ENCODE measurements at places on chromosomes 3 and 15.

- H3K36me3 ChIP-seq, result peaks cover 2% of the 10 kb centered on the region
- DNase-seq, result no peak
- no peak overlapping the region for H3K4me3 ChIP-seq
- no peak overlapping the region for H3K27ac ChIP-seq
Observed at GRCh38 chr3:104323226-104323625, 1043.5 kb upstream of the ALCAM start.

DNA sequence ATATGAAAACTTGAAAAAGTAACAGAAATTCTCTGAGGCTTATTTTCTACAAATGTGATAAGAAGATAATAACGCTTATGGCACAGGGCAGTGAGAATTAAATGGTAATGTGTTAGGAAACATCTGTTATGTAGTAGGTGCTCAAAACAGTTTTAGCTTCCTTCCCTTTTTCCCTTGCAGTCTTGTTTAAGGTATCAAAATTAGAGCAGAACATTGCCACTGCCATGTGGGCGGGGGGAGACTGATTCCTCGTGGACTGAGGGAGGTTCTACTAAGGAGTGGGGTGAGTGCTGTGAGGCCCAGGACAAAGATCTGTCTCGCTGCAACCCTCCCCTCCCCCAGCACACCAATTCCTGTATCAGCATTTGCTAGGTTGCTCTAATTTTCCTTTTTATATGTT lies 702.4 kb downstream of the TUSC7 start:
- no peak overlapping the region for H3K4me3 ChIP-seq
- H3K4me1 ChIP-seq, result no peaks in the 10 kb centered on the region
- no peak for DNase-seq

GRCh38 chr3:112302150-112302830 lies 8.3 kb upstream of the SLC9C1 start:
- no peak overlapping the region for H3K27ac ChIP-seq
- peaks cover 14% of the 10 kb centered on the region for H3K4me1 ChIP-seq
- no peaks in the 10 kb centered on the region for H3K27me3 ChIP-seq
- H3K4me3 ChIP-seq, result no peak overlapping the region
- no peak for DNase-seq

DNA sequence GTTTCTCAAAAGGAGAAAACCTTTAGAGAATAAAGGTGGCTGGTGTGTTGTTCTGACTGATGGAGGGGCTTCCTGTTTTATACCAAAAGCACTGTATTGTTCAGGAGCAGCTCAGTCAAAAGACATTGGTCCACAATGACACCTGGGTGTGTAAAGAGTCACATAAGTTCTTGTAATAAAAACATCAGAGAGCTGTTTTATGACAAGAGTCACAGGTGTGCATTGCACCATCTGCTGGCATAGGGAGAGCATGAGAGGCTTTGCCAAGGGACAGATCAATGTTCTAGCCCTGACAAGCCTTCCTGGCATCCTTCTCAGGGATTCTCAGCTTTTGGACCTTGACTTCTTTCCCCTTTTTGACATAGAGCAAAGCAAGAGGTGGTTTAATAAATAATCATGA lies 20.4 kb downstream of the ARPP21 start:
- no peak for DNase-seq
- H3K27ac ChIP-seq, result no peak overlapping the region
- H3K36me3 ChIP-seq, result no peaks in the 10 kb centered on the region
- H3K4me3 ChIP-seq, result no peak overlapping the region

DNA sequence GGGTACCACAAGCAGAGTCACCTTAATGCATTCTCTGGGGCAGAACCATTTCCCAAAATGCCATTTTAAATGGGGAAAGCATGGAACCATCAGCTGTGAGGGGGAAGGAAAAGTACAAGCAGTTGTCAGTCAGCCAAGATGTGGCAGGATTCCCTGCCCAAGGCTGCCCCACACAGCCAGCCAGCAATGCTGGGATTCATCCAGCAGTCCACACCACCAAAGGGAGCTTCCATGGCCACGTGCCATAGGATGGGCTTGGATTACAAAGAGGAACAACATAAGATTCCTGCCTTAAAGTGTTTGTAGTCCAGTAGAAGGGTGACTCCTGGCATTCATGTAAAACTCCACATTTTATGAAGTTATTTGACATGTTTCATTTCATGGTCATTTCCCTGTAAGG lies 233.3 kb downstream of the SHOX2 start:
- no peaks in the 10 kb centered on the region for H3K36me3 ChIP-seq
- DNase-seq, result no peak

GRCh38 chr3:44412365-44412764 lies 65.1 kb downstream of the ZNF445 start:
- no peaks in the 10 kb centered on the region for H3K36me3 ChIP-seq
- no peaks in the 10 kb centered on the region for H3K4me1 ChIP-seq
- no peaks in the 10 kb centered on the region for H3K27me3 ChIP-seq
- DNase-seq, result no peak
- H3K4me3 ChIP-seq, result no peak overlapping the region

- H3K36me3 ChIP-seq, result no peaks in the 10 kb centered on the region
- no peak overlapping the region for H3K4me3 ChIP-seq
- H3K4me1 ChIP-seq, result no peaks in the 10 kb centered on the region
- no peak for DNase-seq
- no peak overlapping the region for H3K27ac ChIP-seq
Observed at GRCh38 chr3:189202583-189202982, 30.8 kb downstream of the TPRG1 start.

GRCh38 chr3:36060950-36061349 lies 319.4 kb upstream of the STAC start:
- no peaks in the 10 kb centered on the region for H3K4me1 ChIP-seq
- no peaks in the 10 kb centered on the region for H3K36me3 ChIP-seq
- no peak overlapping the region for H3K4me3 ChIP-seq
- no peak overlapping the region for H3K27ac ChIP-seq
- DNase-seq, result no peak
- no peaks in the 10 kb centered on the region for H3K27me3 ChIP-seq

DNA sequence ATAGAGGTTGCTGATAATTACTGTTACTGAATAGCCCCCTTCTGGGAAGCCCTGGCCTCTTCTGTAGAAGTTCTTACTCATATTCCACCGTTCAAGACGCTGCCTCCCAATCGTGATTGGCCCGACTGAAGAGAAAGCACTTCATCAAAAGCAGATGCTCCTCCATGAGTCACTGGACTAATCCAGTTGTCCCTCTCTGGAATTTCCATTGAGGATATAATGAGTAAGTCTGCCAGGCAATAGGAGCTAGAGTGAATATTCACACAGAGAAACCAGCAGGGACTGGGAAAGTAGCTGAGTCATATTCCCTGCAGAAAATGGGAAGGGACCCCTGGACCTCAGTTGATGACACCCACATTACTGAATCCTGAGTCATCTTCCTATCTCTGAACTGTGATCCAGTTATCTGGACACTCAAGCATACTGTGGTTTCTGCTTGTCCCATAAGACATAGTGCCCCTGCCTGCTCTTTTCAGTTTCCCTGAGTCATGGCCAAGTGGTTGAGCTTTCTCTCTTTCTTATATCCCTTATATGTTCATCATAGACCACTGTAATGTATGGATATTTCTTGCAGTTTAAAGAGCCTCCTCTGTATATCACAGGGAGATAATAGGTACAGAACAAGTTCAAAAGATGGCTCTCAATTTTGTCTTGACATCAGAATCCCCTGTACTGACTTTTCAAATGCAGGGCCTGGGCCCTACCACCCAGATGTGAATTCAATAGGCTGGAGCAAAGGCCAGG lies 151.2 kb upstream of the CDIN1 start:
- no peaks in the 10 kb centered on the region for H3K27me3 ChIP-seq
- no peak for DNase-seq
- no peak overlapping the region for H3K27ac ChIP-seq
- H3K4me1 ChIP-seq, result no peaks in the 10 kb centered on the region

DNA sequence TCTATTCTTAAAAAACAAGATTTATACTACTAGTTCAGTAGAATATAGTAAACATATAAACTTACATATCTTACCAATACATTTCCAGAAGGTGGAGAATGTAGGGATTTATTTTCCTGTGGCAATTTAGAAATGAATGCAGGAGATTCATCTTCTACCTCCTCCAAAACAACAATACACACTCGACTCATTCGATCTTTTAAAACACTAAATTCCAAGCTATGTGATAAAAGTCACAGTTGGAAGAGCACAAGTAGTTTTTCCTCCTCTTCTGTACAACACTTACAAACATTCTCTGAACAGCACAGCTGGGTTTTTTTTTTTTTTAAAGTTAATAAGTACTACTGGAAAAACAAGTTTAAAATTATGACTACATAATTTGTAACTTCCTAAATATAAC lies 1.4 kb downstream of the ANKRD28 start:
- peak overlapping the region; percentile 63 for H3K27ac ChIP-seq
- no peak for DNase-seq
- H3K4me3 ChIP-seq, result peak overlapping the region; percentile 53
- peaks cover 11% of the 10 kb centered on the region for H3K36me3 ChIP-seq
- H3K4me1 ChIP-seq, result peaks cover 25% of the 10 kb centered on the region

- no peak overlapping the region for H3K27ac ChIP-seq
- no peaks in the 10 kb centered on the region for H3K4me1 ChIP-seq
- no peaks in the 10 kb centered on the region for H3K36me3 ChIP-seq
Observed at GRCh38 chr15:83571820-83572707, 81.9 kb upstream of the ADAMTSL3 start.

DNA sequence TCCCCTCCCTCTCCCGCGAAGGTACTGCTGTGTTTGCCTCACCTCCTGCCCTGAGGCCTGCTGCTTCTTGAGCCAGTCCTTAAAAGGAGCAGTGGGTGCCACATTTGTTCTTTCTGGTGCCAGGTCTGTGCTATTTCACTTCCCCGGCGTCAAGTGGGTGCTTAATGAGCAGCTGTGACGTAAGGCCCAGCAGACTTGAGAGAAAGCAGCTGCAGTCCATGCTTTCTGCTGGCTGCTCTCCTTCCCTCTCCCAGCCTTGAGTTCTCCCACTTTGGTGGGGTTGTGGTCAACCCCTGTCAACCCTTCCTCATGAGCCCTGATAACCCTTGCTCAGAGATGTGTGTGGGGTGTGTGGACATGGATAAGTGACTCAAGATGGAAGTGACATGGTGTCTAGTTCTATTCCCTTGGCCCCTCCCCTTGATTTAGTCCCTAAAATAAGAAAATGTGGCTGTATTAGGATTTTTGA lies 6.9 kb downstream of the INAFM2 start:
- DNase-seq, result no peak
- no peak overlapping the region for H3K27ac ChIP-seq
- no peaks in the 10 kb centered on the region for H3K27me3 ChIP-seq
- H3K36me3 ChIP-seq, result peaks cover 10% of the 10 kb centered on the region

- no peak overlapping the region for H3K4me3 ChIP-seq
- no peaks in the 10 kb centered on the region for H3K27me3 ChIP-seq
- no peak for DNase-seq
- H3K4me1 ChIP-seq, result no peaks in the 10 kb centered on the region
- no peaks in the 10 kb centered on the region for H3K36me3 ChIP-seq
- no peak overlapping the region for H3K27ac ChIP-seq
Observed at GRCh38 chr3:78003090-78003489, 963.2 kb downstream of the ROBO2 start.

DNA sequence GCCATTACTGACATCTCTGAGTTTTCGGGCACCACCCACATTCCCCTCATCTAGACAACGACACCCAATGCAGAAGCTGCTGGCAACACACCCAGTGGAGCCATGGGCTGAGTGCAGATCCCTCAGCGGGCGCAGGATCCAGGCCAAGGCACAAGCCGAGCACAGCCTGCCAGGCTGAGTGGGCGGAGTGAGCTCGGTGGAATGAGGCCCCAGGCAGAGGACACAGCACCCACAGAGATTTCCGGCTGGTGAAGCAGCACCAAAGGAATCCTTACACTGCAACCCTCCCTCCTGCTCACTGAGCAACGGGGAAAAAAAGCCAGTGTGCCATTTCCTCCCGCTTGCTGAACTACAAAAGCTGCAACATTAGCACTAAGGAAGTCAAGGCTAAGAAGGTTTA lies 34.3 kb downstream of the ZMAT3 start:
- peaks cover 52% of the 10 kb centered on the region for H3K4me1 ChIP-seq
- no peaks in the 10 kb centered on the region for H3K27me3 ChIP-seq
- H3K36me3 ChIP-seq, result peaks cover 40% of the 10 kb centered on the region

- no peak for DNase-seq
- peak overlapping the region; percentile 88 for H3K27ac ChIP-seq
- H3K4me1 ChIP-seq, result peaks cover 72% of the 10 kb centered on the region
- H3K4me3 ChIP-seq, result peak overlapping the region; percentile 90
Observed at GRCh38 chr3:5026046-5026362, 46.8 kb downstream of the BHLHE40 start.

DNA sequence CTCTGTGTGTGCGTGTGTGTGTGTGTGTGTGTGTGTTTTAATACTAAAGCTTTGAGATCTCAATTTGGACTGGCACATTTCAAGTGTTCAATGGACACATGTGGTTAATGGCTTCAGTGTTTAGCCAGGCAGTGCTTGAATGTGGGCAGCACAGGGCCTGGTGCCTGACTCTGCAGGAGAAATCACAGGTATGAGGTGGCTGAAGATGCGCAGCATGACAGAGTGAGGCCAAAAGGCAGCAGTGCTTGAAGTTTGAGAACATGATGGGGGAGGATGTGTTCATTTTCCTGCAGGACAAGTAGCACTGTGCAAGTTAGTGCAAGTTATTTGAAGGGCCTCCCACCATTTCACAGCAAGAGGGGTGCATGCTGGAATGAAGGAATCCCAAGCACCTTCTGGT lies 620.5 kb upstream of the TBL1XR1 start:
- H3K4me3 ChIP-seq, result no peak overlapping the region
- peaks cover 54% of the 10 kb centered on the region for H3K4me1 ChIP-seq
- H3K27ac ChIP-seq, result no peak overlapping the region

GRCh38 chr3:84125201-84125721 lies 833.5 kb upstream of the CADM2 start:
- no peaks in the 10 kb centered on the region for H3K36me3 ChIP-seq
- H3K4me3 ChIP-seq, result no peak overlapping the region
- H3K27me3 ChIP-seq, result no peaks in the 10 kb centered on the region
- DNase-seq, result no peak
- no peak overlapping the region for H3K27ac ChIP-seq
- H3K4me1 ChIP-seq, result no peaks in the 10 kb centered on the region

DNA sequence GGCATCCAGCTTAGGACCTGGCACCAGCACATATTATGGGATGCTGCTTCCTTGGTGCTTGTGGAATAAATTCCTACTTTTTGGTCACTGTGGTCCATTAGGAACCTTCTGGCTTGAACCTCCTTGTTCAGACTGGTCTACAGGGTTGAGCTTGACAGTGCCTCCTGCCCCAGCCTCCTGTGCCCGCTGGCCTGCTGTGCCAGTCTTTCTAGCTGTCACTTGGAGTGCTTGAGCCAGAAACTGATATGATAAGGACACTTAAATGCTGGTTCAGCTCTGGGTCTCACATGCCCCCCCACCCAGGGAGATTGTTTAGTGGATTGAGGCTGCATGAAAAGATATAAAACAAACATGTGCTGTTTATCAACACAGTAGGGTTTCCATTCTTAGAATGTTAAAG lies 147.8 kb downstream of the SLCO3A1 start:
- H3K36me3 ChIP-seq, result no peaks in the 10 kb centered on the region
- H3K4me3 ChIP-seq, result no peak overlapping the region
- H3K27ac ChIP-seq, result no peak overlapping the region

GRCh38 chr3:123618076-123618708 lies 33.3 kb upstream of the HACD2 start:
- H3K36me3 ChIP-seq, result peaks cover 7% of the 10 kb centered on the region
- no peaks in the 10 kb centered on the region for H3K27me3 ChIP-seq
- H3K4me1 ChIP-seq, result peaks cover 23% of the 10 kb centered on the region
- peak overlapping the region; percentile 28 for H3K4me3 ChIP-seq
- H3K27ac ChIP-seq, result peak overlapping the region; percentile 47
- DNase-seq, result no peak

Data from stimulated activated naive B cell treated with anti-CD40 and anti-IgM and Interleukin-4, amounts not matched to agents 10 μg/mL and 1 μg/mL and 100 μg/mL, for 72 hours (primary cell).